ENCODE measurements at places on chromosomes 12 and 14.

DNA sequence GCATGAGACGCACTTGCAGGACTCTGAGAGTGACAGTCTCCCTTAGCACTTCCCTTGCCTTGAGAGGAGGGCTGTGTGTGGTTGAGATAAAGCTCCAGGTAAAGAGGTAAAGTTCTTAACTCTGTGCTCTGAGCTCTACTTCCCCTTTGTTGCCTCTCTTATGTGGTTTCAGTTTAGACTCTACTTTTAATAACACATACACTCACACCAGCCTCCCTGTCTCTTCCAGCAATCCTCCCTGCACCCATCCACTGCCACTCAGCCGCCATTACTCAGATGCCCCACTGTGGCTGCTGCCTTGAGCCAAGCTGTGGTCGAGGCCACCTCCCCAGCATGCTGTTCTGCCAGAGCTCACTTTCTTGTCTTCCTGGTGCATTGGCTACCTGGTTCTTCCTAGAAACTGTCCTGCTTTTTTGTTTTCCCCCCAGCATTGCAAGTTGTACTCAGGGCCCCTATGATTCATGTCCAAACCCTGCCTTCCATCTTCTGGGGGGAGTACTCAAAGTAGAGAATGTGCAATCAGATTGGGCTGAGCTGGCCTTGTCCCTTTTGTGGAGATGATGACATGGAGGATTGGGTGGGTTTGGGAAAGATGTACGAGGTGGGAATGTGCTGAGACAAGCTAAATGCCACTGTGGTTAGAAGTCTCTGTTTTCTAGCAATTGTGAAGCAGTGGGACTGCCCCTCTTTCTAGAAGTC is 115.5 kb upstream of the PARP11 start:
- DNase-seq: peak; percentile 9

DNA sequence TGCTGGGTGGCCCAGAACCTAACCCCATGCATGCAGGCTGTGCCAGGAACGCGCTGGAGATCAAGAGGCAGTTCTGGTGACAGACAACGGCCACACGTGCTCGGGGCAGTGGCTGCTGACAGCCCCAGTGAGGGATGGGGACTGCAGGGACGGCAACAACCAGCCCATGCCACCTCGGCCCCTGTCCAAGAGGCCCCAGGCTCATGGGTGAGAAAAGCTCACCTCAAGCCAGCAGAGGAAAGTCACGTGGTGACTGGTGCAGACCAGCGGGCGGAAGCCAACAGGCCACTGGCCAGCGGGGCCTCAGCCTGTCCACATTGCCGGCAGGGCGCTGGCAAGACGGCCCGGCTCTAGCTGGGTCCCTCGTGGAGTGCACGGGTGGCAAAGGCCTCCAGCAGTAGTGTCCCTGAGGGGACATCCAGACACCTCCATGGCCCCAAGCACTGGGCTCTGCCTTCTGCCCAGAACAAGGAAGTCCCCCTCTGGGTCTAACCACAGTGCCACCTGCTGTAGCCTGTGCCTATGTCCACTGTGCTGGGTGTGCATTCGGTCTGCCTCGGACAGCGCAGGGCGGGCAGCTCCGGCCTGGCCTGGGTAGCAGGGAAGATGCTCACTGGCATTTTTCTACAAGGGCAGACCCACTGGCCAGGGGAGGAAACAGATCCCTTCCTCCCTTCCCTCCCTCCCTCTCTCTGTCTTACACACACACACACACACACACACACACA is 134.1 kb downstream of the NCOR2 start:
- DNase-seq: no peak

DNA sequence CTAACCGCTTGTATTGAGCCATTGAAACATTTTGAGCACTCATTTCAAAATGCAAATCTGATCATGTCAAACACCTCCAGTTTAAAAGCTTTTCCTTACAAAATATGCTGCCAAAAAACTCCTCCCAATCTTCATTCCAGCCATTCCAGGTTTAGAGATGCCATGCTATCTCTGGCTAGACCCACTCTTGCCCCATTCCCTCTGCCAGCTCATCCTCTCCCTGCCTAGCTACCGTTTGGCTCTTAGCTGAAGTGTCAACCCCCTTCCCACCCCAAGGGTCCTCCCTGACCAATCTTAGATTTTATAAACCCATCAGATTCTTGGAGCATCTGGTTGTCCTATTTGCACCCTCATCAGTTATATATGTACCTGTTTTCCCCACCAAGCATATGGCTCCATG is 75.0 kb downstream of the SCAF11 start:
- no peak for DNase-seq

DNA sequence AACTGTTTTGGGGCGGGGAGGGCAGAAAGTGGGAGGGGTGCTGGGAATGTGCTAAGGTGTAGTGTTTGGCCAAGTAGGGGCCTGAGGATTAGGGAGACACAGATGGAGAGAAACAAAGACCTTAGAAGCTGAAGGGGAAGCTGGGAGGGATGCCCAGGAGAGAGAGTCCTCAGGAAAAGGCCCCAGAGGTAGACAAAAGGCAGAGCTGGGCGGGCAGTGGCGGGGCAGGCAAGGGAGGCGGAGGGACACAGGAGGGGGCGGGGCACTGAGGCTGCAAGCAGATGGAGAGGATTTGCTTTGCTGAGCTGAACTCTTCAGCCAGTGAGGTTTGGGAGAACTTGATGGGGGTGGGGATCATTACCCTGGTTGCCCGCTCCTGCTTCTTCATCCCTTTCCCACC is 2.8 kb downstream of the PTMS start:
- no peak for DNase-seq

- no peak for DNase-seq
Observed at GRCh38 chr14:67010602-67011001, 178.6 kb upstream of the GARIN2 start.

DNA sequence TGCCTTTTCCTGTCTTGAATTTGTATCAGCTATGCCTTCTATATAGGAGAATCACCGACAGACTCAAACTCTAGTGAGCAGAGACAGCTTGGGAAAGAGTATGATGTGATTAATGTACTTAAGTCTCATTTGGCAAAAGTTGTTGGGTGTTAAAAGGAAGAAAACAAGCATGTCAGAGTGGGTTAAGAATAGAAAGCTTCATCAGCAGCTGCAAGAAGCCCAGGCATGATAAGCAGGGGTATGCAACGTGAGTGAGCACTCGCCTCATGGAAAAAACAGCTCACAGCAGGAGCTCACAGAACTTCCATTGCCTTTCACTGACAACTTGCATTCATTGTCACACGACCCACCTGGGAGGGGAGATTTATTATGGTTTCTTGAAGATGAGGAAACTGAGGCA is 35.9 kb upstream of the WNK1 start:
- no peak for DNase-seq

DNA sequence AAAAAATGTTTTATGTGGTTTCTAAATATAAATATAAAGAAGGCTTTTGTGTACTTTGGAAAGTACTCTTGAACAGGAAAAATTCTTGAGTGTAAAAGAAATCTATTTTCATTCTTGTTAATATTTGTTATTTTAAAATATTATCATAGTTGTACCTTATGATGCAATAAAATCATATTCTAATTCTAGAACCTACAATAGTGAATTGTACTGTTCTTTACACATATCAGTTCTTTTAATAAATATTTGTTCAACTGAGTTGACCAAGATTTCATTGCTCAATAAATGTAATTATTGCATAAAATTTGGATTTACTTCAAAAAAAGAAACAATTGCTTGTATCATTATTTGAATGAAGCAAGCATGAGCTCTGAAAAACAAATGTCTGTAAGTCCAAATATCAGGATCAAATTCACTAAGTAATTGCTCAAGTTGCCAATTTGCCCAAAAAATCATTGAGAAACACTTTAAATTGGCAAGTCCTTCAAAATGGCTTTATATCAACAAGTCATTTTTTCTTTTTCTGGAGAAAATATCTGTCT is 191.6 kb upstream of the SLC16A7 start:
- DNase-seq: no peak

DNA sequence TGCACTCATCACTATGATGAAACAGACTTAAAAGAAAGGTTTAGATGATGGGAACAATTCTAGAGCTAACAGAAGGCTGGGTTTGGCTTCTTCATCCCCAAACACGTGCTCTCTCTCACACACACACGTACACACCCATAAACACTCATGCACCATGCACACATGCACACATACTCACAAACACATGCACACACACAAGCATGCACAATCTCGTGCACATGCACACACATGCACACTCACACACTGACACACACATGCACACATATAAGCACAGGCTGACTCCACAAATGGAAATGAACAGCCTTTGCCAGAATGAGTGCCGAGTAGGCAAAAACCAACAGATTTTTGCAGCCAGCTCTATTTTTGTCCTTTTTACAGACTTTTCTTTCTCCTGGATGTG is 1571.6 kb downstream of the AACS start:
- DNase-seq: no peak

GRCh38 chr12:7117670-7118069 is 8.7 kb upstream of the C1RL start:
- DNase-seq: no peak

DNA sequence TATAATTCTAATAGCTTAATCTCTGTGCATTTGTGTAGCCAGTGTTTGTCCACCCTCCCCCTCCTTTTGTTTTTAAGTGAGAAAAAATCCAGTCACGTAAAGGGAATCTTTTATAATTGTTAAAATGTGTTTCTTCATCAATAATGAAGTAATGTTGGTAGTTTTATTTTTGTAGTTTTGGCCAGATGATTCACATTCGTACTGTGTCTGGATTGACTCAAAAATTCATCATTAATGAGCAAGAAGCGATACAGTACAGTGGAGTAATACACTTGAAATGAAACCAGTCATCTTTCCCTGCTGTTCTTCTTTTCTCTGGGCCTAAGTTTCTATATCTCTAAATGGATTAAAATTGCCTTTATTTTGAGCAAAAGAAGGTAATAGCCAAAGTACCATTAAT is 86.5 kb downstream of the SRGAP1 start:
- DNase-seq: no peak

GRCh38 chr12:108967869-108968540 is 52.9 kb downstream of the SVOP start:
- no peak for DNase-seq

DNA sequence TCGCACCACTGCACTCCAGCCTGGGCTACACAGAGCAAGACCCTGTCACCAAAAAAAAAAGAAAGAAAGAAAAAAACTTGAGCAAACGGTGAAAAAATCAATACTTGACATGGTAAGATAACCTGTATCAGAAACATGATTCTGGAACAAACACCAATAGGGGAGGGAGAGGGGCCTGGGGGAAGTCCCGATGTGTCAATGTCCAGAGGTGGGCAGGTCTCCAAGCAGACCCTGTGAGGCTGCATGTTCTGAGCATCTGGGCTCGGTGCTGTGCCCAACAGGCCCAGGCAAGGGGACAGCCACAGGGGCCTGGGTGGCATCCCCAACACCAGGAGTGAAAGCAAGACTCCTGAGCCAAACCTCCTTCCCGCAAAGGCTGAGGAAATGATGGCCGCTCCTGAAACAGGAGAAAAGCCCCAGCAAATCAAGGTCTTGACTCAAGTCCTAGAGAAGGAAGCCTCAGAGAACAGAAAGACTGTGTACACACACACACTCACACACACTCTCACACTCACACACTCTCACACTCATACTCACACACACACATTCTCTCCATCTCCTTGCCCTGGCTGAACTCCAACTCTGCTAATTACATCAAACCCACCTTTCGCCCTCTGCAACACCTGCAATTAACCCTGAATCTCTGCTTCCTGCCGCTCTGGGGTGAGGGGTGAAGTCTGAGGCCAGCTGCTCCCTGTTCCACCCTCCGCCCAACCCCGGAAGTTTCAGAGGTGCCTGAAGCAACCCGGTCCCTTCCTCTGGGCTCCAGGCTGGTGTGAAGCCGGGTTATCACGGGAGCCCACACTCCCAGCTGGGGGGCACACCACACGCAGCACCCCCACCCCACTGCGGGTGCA is 20.4 kb downstream of the CCDC88C start:
- DNase-seq: peak; percentile 59

DNA sequence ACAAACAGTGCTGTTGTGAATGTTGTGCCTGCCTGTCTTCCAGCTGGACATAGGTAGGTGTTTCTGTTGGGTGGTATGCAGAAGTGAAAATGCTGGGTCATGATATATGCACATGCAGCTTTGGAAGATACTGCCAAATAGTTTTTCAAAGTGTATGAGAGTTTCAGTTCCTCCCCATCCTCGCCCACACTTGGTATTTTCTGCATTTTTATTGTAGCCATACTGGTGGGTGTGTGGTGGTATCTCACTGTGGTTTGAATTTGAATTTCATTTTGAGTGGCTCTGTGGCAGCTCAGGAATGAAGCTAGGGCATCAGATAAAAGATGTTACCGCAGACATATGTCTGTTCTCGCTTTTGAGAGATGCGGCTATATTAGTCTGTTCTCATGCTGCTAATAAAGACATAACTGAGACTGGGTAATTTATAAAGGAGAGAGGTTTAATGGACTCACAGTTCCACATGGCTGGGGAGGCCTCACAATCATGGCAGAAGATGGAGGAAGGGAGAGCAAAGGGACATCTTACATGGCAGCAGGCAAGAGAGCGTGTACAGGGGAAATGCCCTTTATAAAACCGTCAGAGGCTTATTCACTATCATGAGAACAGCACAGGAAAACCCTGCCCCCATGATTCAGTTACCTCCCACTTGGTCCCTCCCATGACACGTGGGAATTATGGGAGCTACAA is 183.1 kb downstream of the CAND1 start:
- no peak for DNase-seq

DNA sequence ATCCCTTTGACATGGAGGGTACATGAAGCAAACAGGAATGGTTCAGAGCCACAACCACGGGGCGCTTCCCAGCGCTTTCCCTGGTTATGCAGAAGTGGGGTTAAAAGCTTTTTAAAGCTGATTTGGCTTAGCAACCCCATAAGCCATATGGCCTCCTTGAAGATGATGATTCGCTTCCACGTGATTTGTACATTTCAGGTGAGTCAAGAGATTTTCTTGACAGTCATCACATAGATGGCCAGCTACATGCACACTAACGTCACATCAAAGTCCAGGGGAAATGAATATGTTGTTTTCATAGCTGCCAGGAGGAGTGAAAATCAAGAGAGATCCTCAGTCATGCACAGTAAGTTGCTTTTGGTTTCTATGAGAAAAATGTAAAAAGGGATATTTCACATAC is 309.7 kb downstream of the TMEM132D start:
- no peak for DNase-seq

GRCh38 chr12:77204083-77204482 is 138.7 kb upstream of the E2F7 start:
- DNase-seq: no peak

GRCh38 chr12:19410211-19410610 is 29.1 kb upstream of the AEBP2 start:
- no peak for DNase-seq

- peak; percentile 29 for DNase-seq
Observed at GRCh38 chr12:110661337-110661972, 27.5 kb downstream of the HVCN1 start.

GRCh38 chr14:102962111-102962627 is 39.7 kb downstream of the AMN start:
- no peak for DNase-seq

GRCh38 chr12:43742106-43742505 is 16.5 kb downstream of the PUS7L start:
- no peak for DNase-seq
